ENCODE measurements at places on chromosomes 1 and 21.

- DNase-seq: peak; percentile 26
These were observed 594 bp downstream of the LUZP1 start for GRCh38 chr1:23168079-23168444.

DNA sequence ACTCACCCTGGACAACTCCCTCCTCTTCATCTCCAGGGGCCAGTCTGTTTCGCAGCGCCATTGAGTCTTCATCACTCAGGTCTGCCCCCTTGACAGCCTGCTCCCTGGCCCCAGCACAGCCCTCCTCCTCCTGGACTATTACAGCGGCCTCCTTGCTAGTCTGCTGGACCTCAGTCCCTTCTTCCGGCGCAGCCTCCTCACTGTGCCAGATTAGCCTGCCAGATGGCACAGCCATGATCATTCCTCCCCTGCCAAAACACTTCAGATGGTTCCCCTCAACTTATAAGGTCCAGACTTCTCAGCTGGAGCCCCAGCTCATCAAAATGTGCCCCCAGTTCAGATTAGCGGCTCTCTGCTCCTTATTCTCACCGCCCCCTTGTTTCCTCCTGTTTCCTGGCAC lies 7.0 kb upstream of the CELSR2 start:
- DNase-seq: no peak

- peak; percentile 44 for DNase-seq
These were observed 177.0 kb downstream of the CLIC6 start for GRCh38 chr21:34845521-34846451.

DNA sequence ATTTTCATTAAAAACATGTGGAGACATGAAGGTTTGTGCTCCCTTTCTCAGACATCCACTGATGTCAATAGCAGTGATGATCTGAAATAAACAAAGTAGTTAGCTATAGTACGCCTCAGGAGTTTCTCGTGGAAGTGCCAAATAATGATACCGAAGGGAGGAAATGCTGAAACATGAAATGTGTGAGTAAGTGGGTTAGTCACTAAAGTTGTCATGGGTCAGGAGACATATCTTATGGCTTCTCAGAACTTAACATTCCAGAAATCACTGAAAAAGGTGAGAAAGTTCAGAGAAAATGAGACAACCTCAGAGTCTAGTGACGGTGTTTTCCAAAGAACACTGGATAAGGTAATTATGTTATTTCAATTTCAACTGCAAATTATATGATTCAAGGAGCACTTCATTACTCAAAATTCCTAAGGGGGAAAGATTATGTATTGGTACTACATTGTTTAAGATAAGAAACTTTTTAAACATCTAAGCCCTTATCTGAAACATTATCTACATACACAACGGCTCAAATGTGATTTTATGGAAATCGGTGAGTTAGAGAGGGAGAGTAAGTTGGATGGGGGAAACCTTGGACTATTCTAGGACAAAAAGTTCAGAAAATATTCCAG lies 20.6 kb downstream of the NIBAN1 start:
- DNase-seq: no peak

- DNase-seq: no peak
These were observed 350.5 kb upstream of the VAMP3 start for GRCh38 chr1:7420470-7421100.

DNA sequence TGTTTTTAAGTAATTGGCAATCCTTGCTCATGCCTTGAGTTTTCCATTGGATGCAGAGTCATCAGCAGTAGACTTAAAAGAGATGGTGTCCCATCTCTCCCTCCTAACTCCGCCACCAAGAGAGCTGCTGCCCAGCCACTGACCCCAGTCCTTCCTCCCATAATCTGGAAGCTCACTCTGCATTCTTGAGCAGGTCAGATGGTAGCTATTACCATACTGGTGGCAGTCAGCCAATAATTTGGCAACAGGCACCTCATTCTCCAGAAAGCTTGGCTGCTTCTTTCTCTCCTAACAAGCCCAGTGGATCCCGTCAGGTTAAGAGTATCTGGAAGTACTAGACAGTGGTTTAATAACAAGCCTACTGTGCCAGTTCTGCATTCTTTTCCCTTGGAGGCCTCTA lies 272.1 kb downstream of the ZNF648 start:
- DNase-seq: no peak

DNA sequence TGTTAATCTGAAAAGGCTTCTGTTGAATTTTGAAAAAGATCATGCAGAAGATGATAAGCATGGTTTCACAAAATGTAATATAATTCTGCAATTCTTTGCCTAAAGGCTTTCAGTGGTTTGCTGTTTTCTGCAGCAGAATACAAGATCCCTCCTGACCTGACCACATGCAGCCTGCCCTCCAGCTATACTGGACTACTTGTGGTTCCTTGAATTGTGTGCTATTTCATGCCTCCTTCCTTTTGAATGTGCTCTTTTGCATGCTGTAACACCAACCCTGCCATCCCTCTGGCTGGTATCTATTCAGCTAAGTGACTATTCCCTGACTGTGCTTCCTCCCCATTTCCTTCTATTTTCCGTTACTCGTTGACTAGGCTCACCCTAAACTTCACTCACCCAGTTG lies 55.5 kb downstream of the CACNA1E start:
- no peak for DNase-seq

- DNase-seq: no peak
These were observed 4.1 kb downstream of the MRPL9 start for GRCh38 chr1:151759241-151759640.

DNA sequence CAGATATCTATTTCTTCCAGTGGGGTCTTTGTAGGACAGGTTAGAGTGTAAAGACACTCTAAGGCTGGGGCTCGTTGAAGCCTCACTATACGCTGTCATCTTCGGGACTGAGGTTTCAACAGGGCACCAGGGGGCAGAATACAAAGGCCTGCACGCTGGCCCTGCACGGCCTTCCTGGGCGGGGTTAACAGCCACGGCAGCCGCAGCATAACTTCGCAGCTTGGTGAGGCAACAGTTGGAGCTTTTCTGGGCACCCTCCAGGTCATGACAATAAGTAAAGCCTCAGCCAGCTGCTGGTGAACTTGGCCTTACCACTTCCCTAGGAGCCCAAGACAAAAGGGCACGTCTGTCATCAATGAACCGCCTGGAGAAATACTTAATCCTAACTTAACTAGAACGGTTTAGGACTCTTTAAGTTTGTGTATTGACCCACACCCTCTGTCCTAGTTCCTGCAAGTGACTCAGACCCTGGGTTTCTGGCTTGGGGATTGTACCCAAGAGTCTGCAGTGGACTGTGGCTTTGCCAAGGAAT lies 2.3 kb upstream of the RUNX1 start:
- peak; percentile 88 for DNase-seq

GRCh38 chr1:2314273-2314802 lies 77.0 kb downstream of the MORN1 start:
- DNase-seq: no peak

DNA sequence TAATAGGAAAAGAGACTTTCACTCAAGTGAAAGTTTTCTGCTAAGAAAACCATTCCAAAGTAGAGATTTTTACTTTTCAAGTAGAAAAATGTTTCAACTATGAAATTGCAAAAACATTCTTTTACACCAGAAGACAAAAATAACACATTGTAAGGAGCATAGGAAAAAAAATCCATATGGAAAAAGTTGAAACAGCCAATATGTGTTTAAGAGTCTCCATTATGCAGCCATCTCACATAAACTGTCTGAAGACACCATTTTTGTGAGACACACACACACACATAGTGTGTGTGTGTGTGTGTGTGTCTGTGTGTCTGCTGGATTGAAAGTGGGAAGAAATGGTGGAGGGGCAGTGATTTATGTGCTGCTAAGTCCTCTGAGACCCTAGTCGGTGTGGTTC lies 162.1 kb downstream of the HHAT start:
- no peak for DNase-seq

- DNase-seq: no peak
These were observed 11.6 kb downstream of the COL9A2 start for GRCh38 chr1:40305451-40305850.

- DNase-seq: no peak
These were observed 20.6 kb upstream of the PROK1 start for GRCh38 chr1:110430366-110430765.

GRCh38 chr1:38898653-38899230 lies 17.4 kb upstream of the GJA9 start:
- no peak for DNase-seq

DNA sequence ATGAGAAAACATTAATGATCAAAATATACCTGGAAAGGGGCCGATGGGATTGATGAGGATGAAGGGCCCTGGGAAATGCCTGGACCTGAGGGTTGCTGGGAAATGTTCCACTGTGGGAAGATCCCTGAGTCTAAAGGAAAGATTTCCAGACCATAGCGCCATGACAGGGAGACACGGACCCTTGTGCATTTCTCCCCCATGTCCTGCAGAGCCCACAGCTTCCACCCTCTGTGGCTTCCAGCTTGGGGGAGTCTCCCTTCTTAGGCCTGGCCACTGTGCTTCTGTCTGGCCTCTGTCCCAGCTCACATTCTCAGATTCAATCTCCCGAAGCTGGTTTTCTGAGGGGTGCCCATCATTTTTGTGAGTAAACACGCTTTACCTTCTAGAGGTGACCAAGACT lies 1.0 kb upstream of the PRAMEF12 start:
- DNase-seq: no peak

DNA sequence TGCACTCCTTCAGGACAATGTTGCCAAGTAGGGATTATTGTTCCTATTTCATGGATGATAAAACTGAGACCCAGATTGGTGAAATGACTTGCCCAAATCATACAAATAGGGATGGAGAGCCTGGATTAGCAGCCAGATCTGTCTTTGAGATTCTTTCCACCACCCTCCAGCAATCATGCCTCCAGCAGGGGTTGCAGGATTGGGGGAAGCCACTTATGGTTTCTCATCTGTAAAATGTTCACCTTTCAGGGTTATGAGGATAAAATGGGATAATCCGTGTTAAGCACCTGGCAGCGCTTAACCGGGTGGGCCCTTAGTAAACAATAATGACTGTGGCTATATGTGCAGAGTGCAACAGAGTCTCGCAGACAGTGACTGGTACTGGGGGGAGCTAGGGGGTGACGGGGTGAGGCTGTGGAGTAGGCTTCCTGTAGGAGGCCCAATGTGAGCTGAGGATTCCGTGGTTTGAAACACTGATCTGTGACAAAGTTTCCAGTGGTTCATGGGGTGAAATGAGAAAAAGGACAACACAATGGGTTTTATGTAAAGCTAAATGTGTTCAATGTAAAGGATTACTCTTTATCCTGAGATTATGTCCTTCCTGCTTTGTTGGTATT lies 33.7 kb upstream of the FOXO6 start:
- DNase-seq: no peak

- DNase-seq: no peak
These were observed 20.1 kb downstream of the FMO3 start for GRCh38 chr1:171110621-171111326.

DNA sequence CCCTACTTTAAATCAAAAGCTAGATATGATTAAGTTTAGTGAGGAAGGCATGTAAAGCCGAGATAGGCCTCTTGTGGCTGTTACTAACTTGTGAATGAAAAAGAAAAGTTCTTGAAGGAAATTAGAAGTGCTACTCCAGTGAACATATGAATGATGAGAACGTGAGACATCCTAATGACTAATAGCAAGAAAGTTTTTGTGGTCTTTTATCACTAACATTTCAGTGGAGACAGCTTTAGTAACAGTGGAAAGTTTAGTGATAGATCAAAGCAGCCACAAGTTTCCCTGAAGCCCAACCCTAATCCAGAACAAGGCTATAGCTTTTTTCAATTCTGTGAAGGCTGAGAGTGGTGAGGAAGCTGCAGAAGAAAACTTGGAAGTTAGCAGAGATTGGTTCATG lies 73.6 kb upstream of the LRRC8B start:
- no peak for DNase-seq

- DNase-seq: peak; percentile 30
These were observed 33.0 kb downstream of the PIK3C2B start for GRCh38 chr1:204461331-204462228.

DNA sequence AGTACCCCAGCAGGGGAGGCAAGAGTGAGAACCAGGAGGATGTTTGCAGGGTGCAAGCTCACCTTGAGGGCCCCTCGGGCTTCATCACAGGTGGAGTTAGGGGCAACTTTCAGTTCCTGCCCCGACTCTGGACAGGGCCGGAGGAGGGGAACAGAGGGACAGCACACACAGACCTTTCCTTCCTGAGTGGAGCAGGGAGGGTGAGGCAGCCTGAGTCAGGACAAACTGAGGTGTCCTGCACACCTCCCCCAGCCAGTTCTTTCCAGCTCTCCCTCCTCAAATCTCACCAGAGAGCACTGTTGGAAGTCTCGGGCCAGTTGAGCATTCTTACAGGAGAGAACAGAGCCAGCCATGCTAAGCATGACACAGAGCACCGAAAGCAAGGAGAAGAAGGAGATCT lies 1.5 kb downstream of the ENTREP3 start:
- DNase-seq: no peak

DNA sequence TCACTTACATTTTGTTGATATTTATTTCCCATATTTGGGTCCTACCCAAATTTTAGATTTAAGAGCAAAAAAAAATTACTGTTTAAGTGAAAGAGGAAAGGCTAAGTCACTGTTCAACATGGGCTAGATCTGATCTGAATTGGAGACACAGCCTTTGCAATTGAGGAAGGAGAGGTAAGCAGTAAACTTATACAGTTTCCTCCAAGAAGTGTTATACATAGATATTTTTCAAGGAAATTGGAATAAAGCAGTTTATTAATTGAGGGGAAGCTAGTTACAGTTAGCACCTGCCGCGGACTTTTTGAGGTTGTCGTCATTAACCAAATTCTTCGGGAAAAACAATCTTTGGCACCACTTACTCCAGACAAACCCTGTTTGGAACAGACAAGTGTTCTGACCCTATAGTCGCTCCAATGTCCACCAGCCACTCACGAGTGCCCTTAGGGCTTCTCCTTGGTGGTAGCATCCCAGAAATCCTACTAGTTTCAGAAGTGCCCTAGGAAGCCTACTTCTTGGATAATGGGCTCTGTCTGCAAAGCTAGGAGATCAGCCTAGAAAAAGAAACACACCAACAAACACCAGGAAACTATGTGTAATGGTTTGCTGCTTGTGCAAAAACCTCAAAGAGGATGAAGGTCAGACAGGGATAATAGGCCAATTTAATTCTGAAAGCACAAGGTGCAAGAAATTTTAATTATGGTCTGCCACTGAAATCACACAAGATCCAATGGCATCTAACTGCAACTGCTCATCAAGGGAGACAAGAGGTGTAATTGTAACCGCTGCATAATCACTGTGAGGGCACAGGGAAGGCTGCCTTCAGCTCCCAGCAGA lies 2.5 kb downstream of the WLS start:
- no peak for DNase-seq

- no peak for DNase-seq
These were observed 98.0 kb downstream of the WDR4 start for GRCh38 chr21:42781150-42781970.

All from CD4-positive, alpha-beta T cell treated with Interleukin-1 beta for 1 hour (primary cell).